HFFc6 (cell line): ENCODE measurements at places on chromosomes 13 and 19. TPM values are rescaled to one million over a fixed set of nuclear protein-coding genes. Genes with fewer than 3 reads are reported as not detected.

DNA sequence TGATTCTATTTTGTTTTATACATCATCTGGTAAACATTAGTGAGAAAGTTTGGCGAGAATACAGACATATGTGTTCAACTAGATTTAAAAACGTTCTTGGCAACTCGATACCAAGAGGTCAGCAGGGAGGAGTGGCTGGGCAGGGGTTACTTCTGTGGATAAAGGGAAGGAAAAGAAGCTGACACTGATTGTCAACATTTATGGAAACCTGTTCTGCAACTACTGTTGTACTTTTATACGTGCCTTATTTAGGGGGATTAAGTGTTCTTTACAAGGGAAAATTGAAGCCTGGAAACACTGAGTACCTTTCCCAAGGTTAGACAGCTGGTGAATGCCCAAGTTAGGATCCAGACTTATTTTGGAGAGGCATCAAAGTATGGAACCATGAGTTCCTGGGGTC, 65.0 kb downstream of the MTUS2 start:
- H3K36me3 ChIP-seq: no peaks in the 10 kb centered on the region
- peaks cover 6% of the 10 kb centered on the region; the same call in 1 of the 2 replicates for H3K27me3 ChIP-seq
- H3K27ac ChIP-seq: no peak overlapping the region
- H3K4me1 ChIP-seq: no peaks in the 10 kb centered on the region
- no peak for DNase-seq
- no peak overlapping the region for H3K4me3 ChIP-seq

GRCh38 chr19:5967994-5968430, 9.9 kb downstream of the RANBP3 start:
- peak; percentile 74 for DNase-seq
- no peaks in the 10 kb centered on the region for H3K36me3 ChIP-seq
- peaks cover 30% of the 10 kb centered on the region for H3K4me1 ChIP-seq
- peak overlapping the region; percentile 65 for H3K27ac ChIP-seq
- no peak overlapping the region for H3K4me3 ChIP-seq

DNA sequence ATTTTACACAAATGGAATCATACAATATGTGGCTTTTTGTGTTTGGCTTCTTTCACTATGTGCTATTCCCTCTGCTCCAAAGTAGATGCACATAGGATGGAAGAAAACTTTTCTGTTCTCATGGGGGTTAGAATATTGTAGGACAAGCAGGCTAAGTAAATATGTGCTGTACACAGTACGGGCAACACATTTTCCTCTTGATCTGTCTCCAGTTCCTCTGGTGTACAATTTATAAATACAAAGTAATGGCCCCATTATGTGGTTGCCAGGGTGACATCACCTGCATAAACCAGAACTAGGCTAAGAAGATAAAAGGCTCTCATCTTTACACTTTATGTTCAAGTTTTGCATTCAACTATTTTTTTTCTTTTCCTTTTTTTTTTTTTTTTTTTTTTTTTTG, 41.0 kb upstream of the SOX21 start:
- H3K4me1 ChIP-seq: no peaks in the 10 kb centered on the region
- H3K27ac ChIP-seq: no peak overlapping the region
- no peak overlapping the region for H3K4me3 ChIP-seq
- H3K36me3 ChIP-seq: no peaks in the 10 kb centered on the region
- no peak for DNase-seq
- peaks cover 7% of the 10 kb centered on the region; the same call in 1 of the 2 replicates for H3K27me3 ChIP-seq

- DNase-seq: no peak
- no peak overlapping the region for H3K4me3 ChIP-seq
- H3K27ac ChIP-seq: no peak overlapping the region
- H3K27me3 ChIP-seq: peaks cover 44% of the 10 kb centered on the region
- no peaks in the 10 kb centered on the region for H3K36me3 ChIP-seq
Measured at GRCh38 chr13:51913421-51914136, 51.8 kb downstream of the CCDC70 start.

DNA sequence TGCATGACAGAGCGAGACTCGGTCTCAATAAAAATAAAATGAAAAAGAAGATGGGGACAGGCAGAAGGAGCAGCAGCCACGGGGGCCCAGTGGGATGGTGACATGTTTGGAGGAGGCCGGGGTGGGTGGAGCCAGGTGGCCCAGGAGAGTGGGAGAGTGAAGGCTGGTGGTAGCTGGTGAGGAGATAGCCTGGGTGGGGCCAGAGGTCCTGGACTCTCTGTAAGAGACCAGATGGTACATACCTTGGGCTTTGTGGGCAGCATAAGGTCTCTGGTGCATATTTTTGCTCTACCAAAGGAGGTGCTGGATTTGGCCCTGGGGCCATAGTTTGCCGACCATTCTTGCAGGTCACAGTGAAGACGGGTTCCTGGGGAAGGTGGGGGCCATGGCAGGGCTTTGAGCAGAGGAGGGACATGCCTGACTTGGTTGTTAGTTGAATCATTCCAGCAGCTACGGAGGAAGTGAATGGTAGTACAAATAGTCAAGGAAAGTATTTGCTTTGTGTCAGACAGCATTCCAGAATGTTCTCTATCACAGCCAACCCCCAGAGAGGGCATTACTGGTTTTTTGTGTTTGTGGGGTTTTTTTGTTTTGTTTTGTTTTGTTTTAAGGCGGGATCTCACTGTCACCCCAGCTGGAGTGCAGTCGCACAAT, 69.1 kb downstream of the ARHGEF18 start:
- peaks cover 22% of the 10 kb centered on the region for H3K4me1 ChIP-seq
- no peaks in the 10 kb centered on the region for H3K27me3 ChIP-seq
- no peak overlapping the region for H3K4me3 ChIP-seq
- H3K36me3 ChIP-seq: peaks cover 14% of the 10 kb centered on the region
- H3K27ac ChIP-seq: peak overlapping the region; percentile 51

DNA sequence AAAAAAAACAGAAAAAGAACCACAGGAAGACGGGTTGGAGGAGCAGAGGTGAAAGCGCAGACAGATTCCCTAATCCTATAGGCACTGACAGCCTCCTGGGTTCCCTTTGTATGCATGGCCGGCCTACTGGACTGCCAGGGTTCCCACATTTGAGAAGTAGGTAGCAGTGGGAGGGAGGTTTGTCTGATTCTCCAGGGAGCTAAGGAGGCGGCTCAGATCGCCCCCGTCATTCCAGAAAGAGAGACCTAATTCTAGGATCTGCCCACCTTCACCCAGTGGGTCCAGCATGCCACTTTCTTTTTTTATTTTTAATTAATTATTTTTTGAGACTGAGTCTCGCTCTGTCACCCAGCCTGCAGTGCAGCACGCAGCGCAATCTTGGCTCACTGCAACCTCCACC, 9.7 kb upstream of the CCL25 start:
- no peak for DNase-seq
- H3K4me1 ChIP-seq: no peaks in the 10 kb centered on the region
- no peaks in the 10 kb centered on the region for H3K36me3 ChIP-seq
- H3K27me3 ChIP-seq: peaks cover 10% of the 10 kb centered on the region

GRCh38 chr19:17841810-17842662, 5.7 kb downstream of the JAK3 start:
- peak; percentile 62 for DNase-seq
- peak overlapping the region; percentile 51; the same call in 1 of the 2 replicates for H3K4me3 ChIP-seq
- H3K4me1 ChIP-seq: no peaks in the 10 kb centered on the region; the same call in 1 of the 2 replicates
- H3K27me3 ChIP-seq: peaks cover 4% of the 10 kb centered on the region

DNA sequence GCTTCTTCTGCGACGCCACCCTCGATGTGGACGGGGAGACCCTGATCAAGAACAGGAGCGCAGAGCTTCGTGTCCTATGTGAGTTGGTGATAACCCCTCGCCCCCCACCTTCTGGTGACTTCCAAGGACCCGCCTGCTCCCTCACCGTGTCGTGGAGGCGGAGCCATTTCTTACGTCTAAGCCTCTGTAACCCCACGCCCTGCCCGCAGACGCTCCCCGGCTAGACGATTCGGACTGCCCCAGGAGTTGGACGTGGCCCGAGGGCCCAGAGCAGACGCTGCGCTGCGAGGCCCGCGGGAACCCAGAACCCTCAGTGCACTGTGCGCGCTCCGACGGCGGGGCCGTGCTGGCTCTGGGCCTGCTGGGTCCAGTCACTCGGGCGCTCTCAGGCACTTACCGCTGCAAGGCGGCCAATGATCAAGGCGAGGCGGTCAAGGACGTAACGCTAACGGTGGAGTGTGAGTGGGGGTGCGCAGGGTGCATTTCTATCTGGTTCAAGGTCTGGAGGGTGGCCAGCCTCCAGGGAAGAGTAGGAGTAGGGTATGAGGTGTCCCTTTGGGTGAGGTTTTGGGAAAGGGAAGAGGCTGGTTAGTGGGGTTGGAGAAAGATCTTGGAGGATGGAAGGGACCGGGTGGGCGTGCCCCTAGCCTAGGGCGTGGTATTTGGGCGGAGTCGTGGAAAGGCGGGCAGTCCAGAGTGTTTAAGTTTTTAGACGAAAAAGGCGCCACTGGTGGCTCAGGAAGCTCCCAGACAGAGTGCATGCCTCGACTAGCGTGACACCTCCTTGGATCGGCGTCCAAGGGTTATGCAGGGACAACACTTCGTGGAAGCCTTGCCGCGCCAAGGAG, 3.3 kb downstream of the ICAM5 start:
- DNase-seq: no peak
- peaks cover 27% of the 10 kb centered on the region for H3K4me1 ChIP-seq
- peak overlapping the region; percentile 91 for H3K4me3 ChIP-seq
- H3K27ac ChIP-seq: no peak overlapping the region

GRCh38 chr19:3381701-3382372, 15.5 kb downstream of the NFIC start:
- H3K4me3 ChIP-seq: no peak overlapping the region
- H3K36me3 ChIP-seq: peaks cover 13% of the 10 kb centered on the region
- peaks cover 43% of the 10 kb centered on the region for H3K4me1 ChIP-seq
- H3K27ac ChIP-seq: peak overlapping the region; percentile 56; the same call in 1 of the 2 replicates

- H3K27me3 ChIP-seq: no peaks in the 10 kb centered on the region
- no peaks in the 10 kb centered on the region for H3K36me3 ChIP-seq
- H3K27ac ChIP-seq: no peak overlapping the region
- H3K4me3 ChIP-seq: no peak overlapping the region
- H3K4me1 ChIP-seq: peaks cover 5% of the 10 kb centered on the region; the same call in 1 of the 2 replicates
- DNase-seq: no peak
Measured at GRCh38 chr19:45385392-45386221, 15.2 kb upstream of the ERCC2 start.

DNA sequence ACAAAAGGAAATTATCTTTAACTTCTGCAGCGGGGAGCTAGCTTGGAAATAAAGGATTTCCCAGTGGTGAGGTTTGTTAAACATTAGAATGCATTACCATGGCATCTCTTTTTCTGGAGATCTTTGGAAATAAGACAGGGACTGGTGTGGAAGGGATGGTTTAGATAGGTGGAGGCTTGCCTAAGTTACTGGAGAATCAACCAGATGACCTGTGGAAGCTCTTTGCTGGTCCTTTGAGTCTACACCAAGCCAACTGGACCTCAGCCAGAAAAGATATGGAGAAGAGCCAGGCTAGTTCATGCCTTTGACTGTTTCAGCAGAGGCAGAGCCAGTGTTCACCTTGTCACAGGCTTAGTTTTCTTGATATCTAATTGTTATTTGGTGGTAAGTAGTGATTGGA, 134.7 kb downstream of the KCNRG start:
- peaks cover 9% of the 10 kb centered on the region for H3K27me3 ChIP-seq
- no peak overlapping the region for H3K4me3 ChIP-seq
- DNase-seq: no peak
- no peak overlapping the region for H3K27ac ChIP-seq

GRCh38 chr13:98415326-98416070, 161.4 kb downstream of the STK24 start:
- no peak for DNase-seq
- no peak overlapping the region for H3K4me3 ChIP-seq
- H3K36me3 ChIP-seq: peaks cover 61% of the 10 kb centered on the region
- peaks cover 2% of the 10 kb centered on the region; the same call in 1 of the 2 replicates for H3K27me3 ChIP-seq

GRCh38 chr13:28392428-28392827, 102.5 kb downstream of the FLT1 start:
- peaks cover 3% of the 10 kb centered on the region for H3K27me3 ChIP-seq
- peaks cover 80% of the 10 kb centered on the region for H3K4me1 ChIP-seq
- DNase-seq: no peak
- H3K36me3 ChIP-seq: peaks cover 57% of the 10 kb centered on the region

- peak overlapping the region; percentile 91 for H3K4me3 ChIP-seq
- H3K4me1 ChIP-seq: peaks cover 18% of the 10 kb centered on the region
- no peak for DNase-seq
- peaks cover 7% of the 10 kb centered on the region for H3K36me3 ChIP-seq
Measured at GRCh38 chr19:58401840-58402421, 6.5 kb downstream of the RNF225 start.

- no peak for DNase-seq
- peaks cover 16% of the 10 kb centered on the region for H3K27me3 ChIP-seq
- H3K36me3 ChIP-seq: no peaks in the 10 kb centered on the region
Measured at GRCh38 chr19:17448131-17448967, at the start of gene TMEM221. TSS of gene TMEM221 (minus strand) at chr19:17448668. CDS start at chr19:17448462, 206 bp downstream.

DNA sequence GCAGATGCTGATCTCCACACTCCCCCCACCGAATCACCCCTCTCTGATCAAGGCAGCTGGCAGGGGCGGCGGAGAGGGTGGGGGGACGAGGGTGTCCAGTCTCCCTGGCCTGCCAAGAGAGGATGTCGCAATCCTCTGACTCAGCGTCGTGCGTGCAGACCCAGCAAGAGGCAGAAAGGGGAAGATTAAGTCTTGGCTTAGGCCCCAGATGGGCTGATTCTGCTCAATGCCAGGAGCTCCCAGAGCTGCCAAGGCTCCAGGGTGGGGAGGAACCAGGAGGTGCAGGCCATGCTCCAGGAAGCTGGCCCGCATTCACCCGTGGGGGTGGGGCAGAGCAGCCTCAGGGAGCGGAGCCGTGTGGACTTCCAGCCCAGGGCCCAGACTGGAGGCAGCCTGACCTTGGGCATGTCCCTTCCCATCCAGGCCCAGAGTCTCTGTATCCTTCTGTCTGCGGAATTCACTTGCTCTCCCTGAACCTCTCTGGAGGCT, 6.6 kb upstream of the BCL3 start:
- H3K4me1 ChIP-seq: peaks cover 66% of the 10 kb centered on the region
- H3K27ac ChIP-seq: peak overlapping the region; percentile 95
- DNase-seq: peak; percentile 99
- no peaks in the 10 kb centered on the region; the same call in 1 of the 2 replicates for H3K27me3 ChIP-seq
- H3K4me3 ChIP-seq: peak overlapping the region; percentile 77
- no peaks in the 10 kb centered on the region for H3K36me3 ChIP-seq

GRCh38 chr13:98252931-98253470, 75.9 kb upstream of the RNF113B start:
- H3K4me1 ChIP-seq: peaks cover 54% of the 10 kb centered on the region
- H3K36me3 ChIP-seq: peaks cover 13% of the 10 kb centered on the region; the same call in 1 of the 2 replicates
- H3K4me3 ChIP-seq: peak overlapping the region; percentile 77

DNA sequence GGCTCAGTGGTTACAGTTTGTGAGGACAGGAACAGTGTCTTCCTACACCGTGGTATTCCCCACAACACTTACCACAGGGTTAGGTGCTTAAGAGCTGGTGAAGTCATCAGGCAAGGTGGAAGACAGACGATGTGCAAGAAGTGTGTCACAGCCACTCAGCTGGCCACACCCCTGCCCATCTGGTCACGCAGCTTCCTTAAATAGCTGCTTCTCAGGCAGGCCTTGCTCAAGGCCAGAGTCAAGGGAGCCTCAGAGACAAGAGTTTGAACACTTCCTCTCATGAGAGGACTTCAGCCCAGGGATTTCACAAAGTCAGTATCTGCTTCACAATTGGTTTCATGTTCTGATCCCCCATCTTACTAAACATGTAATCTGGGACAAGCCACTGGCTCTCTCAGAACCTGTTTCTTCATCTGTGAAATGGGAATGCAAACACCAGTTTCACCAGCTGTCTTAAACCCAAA, 80.3 kb upstream of the FRY start:
- H3K4me1 ChIP-seq: peaks cover 24% of the 10 kb centered on the region
- peaks cover 3% of the 10 kb centered on the region for H3K27me3 ChIP-seq
- H3K27ac ChIP-seq: no peak overlapping the region; the same call in 1 of the 2 replicates
- no peak for DNase-seq
- no peaks in the 10 kb centered on the region for H3K36me3 ChIP-seq
- no peak overlapping the region for H3K4me3 ChIP-seq

Gene PTH2
- not detected in 3 replicates for total RNA-seq

Gene PRODH2
- total RNA-seq: not detected in 3 replicates

Gene HDGFL2
- 68.0 to 76.5 TPM (median 71.3 TPM) in 3 replicates for total RNA-seq

Gene SCN1B
- 7.2 to 13.6 TPM (median 8.4 TPM) in 3 replicates for total RNA-seq

Gene EEF2
- total RNA-seq: 2,635 to 2,881 TPM (median 2,687 TPM) in 3 replicates

Gene PRMT1
- total RNA-seq: 206 to 219 TPM (median 216 TPM) in 3 replicates

Gene OSCAR
- 0.45 to 2.2 TPM (median 0.64 TPM) in 3 replicates for total RNA-seq

Gene VSIG10L
- 0.94 to 1.5 TPM (median 1.1 TPM) in 3 replicates for total RNA-seq

Gene KLK3
- total RNA-seq: not detected in 3 replicates

Gene KISS1R
- total RNA-seq: not detected in 3 replicates

Gene EPN1
- 183 and 186 TPM in 2 replicates for total RNA-seq
